ENCODE measurements at places on chromosomes 1 and 21.
A peak's percentile ranks its signal among the peaks of the same experiment; 100 is the strongest.

DNA sequence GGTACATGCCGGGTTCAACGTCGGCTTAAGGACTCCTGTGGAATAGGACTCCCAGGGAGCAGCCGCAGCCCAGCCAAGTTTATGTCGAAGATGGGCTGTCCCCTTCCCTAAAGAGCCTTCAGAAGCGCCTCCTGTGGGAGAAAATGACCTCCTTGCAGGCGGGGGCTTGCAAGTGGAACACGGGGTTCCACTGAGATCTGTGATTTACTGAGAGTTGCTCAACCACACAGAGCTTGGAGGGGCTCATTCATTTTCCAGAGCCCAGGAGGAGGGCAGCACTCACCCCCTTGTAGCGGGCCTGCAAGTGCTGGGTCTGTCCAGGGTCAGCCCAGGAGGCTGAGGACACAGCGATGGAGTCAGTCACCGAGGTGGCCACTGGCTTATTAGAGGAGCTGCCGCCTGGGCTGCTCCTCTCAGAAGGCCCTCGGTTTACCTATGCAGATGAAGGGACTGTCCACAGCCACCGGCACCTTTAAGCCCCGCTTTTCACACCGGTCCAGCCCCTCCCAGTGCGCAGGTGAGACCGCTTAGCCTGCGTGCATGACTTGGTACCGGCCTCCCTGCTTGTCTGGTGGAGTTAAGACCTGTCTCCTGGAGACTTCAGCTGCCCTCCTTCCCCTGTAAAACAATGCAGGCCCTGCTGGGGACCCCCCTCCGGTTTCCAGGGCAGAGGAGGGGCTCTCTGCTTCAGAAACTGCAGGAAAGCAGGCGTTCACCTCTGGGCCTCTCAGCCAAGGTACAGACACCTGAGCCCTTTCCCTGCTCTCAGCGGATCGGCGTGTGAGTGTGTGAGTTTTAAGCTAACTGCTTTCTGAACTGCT, 57.5 kb downstream of the ATP5PO start:
- DNase-seq = no peak

GRCh38 chr1:31837451-31838158, 21.8 kb upstream of the SPOCD1 start:
- DNase-seq = no peak

DNA sequence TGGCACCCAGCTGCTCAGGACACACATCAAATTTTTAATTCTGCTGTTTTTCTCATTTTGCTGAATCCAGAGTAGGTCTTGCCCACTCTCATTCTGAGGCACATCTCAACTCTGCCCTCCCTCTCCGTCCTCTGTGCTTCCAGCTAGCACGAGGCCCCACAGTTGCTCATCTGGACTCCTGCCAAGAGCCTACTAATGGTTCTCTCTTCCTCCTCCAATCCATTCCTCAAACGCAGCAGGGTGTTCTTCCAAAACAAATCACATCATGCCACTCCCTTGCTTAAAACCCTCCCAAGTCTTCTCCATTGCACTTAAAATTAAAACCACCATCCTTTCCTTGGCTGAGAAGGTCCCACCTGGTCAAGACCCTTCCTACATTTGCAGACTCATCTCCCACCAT, 49.8 kb upstream of the SCAF4 start:
- DNase-seq = no peak

GRCh38 chr1:98705591-98705990, 44.1 kb downstream of the SNX7 start:
- DNase-seq = no peak

GRCh38 chr1:161720956-161721737, at the start of gene FCRLB:
Gene FCRLB (plus strand): TSS chr1:161721544. CDS start chr1:161722673, 1,129 bp downstream.
- no peak for DNase-seq

DNA sequence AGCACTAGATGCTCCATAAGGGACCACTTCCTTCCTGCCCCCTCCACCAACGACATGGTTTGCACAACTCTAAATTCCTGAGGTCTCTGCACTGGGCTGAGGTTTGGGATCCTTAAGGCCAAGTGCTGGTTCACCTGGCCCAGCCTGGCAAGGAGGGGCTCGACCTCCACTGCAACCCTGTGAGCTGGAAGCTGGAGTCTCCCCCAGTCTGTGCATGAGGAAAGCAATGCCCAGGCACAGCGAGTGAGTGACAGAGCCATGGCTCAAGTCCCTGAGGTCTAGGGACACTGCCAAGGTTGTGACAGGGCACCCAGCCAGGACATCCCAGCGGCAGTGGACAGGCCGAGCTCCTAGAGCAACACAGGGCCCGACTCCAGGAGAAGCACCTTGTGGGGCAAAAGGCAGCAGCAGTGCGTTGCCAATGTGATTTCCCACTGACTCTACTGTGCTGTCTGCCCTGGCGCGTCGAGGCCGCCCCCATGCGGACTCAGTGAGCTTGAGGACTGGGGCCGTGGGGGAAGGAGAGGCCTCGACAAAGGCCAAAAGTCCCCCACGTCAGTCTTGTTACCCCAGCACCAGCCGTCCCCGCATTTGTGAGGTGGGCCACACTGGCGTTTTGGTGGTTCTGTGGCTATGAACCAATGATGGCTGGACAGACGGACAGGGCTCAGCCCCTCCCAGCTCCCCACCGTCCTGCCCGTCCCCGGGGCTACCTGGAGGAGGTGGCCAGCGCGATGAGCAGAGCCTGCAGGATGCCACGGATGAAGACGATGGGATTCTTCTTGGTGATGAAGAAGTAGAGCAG, 30.0 kb downstream of the PODN start:
- DNase-seq = no peak

GRCh38 chr1:157117527-157118057, 18.0 kb upstream of the ETV3L start:
- DNase-seq = no peak

- no peak for DNase-seq
These were observed 110.8 kb upstream of the ADGRL4 start for GRCh38 chr1:79117376-79117775.

- DNase-seq = no peak
These were observed 151.4 kb downstream of the CHRM3 start for GRCh38 chr1:239537795-239538194.

GRCh38 chr1:101697072-101697471, 299.7 kb downstream of the OLFM3 start:
- no peak for DNase-seq

GRCh38 chr21:31363720-31364119, 19.7 kb upstream of the TIAM1 start:
- DNase-seq = no peak

DNA sequence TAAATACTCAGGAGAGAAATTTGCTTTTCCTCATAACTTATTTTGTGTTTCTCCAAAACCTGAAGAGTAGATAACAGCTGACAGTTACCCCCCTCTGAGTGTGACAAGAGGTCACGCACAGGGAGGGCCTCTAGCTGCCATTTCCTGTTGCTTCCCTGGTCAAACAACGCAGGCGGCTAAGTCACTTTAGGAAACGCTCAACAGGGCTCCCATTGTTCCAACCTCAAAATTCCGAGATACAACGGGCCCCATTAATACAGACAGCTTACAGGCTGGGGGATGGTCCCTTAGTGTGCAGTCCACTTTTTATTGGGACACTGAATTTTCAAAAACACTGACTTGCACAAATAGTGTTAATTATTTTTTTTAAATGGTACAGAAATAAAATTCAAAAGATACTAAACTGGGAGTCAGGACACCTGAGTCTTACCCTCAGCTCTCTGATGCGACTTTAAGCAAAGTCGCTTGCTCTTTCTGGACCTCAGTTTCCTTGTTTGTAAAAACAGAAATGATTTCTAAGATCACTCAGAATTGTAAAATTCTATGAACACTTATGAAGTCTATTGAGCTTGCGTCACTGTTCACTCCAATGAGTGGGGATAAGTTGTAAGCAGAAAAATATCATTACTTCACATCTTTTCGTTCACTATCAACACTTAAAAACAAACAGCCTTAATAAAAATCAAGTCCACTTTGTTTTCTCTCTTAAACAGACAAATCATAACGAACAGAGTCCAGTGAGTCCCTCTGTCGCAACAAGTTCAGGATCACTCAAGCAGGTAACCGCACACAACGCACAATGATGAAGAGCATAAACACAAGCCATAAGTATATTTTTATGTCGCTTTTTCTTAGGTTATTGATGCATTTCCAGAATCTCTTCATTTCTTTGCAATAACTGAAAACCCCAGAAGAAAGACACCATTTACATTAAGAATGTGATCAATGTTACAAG, 13.5 kb downstream of the LZIC start:
- no peak for DNase-seq

GRCh38 chr1:218865591-218865990, 308.1 kb upstream of the LYPLAL1 start:
- no peak for DNase-seq

GRCh38 chr1:53909946-53910345, 16.0 kb downstream of the DIO1 start:
- no peak for DNase-seq

DNA sequence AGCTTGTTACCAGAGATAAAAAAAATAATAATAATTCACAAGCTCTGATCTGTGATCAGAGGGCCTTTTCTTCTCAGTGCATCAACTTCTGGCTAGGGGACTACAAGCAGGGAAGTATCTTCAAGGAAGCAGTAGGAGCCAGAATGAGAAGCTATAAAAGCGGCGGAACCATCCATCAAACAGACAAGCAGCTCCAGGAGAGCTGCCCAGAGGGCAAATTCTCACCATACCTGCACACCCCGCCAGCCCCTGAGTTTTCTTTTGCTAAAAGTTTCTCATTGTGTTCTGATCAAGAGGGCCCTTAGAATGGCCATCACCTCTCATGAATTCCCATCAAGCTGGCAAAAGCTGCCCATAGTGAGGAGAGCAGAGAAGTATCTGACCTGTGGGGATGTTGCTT, 99.4 kb downstream of the SMYD2 start:
- no peak for DNase-seq

DNA sequence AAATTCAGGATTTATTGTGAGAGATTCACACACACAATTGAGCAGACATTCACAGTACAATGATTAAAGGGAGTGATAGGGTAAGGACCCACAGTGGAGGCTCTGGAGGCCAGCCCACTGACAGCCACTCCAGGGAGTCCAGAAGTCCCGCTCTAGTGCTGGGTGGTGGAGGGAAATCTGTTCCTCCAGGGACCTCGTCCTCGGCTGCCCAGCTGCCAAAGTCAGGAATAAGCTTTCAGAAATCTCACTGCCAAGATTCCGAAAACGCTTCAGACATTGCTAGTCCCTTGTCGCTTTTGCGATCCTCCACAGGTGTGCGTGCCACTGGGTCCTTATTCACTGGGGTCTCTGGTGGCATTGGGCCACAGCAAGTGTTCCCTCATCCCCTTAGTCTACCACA, 2.3 kb downstream of the MX1 start:
- DNase-seq = no peak

GRCh38 chr1:205711105-205712048, 31.1 kb upstream of the SLC45A3 start:
- peak; percentile 25 for DNase-seq

DNA sequence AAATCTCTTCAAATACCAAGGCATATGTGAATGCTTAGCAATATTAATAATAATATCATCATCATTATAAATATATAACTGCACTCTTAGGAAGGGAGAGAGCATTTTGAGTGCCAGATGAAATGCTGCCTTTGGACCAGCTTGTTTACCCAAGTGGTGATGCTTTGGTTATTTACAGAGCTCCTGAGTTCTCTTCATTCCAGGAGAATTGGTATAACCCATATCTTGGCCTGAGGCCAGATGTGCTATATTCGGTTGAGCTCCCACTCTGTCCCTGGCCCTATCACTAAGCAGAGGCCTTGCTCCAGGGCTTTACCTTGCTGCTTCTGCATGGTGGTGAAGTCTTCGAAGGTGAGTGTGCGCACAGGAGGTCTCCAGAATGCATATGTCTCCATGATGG, 89.4 kb downstream of the TBX15 start:
- no peak for DNase-seq

- no peak for DNase-seq
These were observed 3.0 kb downstream of the TTC13 start for GRCh38 chr1:230975636-230976035.

GRCh38 chr1:172273647-172274396, 146.7 kb upstream of the C1orf105 start:
- DNase-seq = no peak

DNA sequence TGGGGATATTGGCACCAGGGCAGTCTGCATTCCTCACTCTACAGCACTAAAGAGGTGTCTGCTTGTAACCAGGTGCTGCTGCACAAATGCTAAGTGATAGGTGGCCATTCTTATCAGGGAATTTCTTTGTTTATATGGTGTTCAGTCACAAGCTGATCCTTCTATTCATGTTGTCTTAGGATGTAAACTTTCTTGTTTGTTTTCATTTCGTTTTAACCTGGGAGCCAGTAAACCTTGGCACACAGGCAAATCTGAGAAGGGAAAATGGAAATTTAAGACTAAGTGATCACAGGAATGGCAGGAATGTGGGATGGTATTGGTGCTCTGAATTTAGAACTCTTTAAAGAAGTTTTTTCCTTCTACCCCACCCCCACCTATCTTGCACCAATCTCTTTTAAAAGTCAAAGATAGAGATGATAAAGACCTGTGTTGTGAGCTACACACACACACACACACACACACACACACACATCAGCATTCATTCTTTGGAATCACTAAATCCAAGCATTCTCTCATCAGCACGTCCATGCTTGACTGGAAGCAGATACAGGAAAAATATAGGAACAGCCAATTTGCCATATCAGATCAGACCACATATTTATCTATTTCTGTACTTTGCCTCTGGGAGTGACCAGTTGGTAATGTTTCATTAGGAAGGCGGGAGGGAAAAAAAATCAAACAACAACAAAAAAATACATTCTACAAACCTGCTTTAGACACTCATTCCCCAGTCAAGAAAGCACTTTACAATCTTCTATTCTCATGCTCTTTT, 451.4 kb upstream of the ADGRL2 start:
- DNase-seq = no peak

DNA sequence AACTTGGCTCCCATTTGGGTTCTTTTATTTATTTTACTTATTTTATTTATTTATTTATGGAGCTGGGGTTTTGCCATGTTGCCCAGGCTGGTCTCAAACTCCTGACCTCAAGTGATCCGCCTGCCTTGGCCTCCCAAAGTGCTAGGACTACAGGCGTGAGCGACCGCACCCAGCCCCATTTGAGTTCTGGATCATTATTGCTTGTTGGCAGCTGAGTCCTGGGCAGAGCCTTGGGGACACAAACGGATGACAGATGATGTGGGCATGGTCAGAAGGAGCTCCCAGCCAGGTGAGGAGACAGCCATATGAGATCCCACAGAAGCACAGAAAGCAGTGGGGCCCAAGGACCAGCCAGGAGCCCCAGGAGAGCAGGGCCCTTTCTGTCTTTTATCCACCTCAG, 254.0 kb downstream of the MATN1 start:
- no peak for DNase-seq

Data from stimulated activated CD8-positive, alpha-beta memory T cell treated with anti-CD3 and anti-CD28 coated beads, Interleukin-4, amount 100 ng/mL, for 1 hour (primary cell).